Sigmoid colon (tissue), 7 donors: ENCODE measurements at places on chromosomes 3 and 15. TPM values are rescaled to one million over a fixed set of nuclear protein-coding genes. Genes with fewer than 3 reads are reported as not detected.

- no peak for DNase-seq
Observed at GRCh38 chr3:184092199-184092598, 4.7 kb upstream of the HTR3E start.

GRCh38 chr3:32177702-32178198 is 60.7 kb upstream of the CMTM8 start:
- DNase-seq, result no peak

GRCh38 chr3:46010519-46011113 is 15.0 kb upstream of the FYCO1 start:
- DNase-seq, result no peak

- no peak for DNase-seq
Observed at GRCh38 chr3:168427835-168428475, 332.2 kb upstream of the GOLIM4 start.

DNA sequence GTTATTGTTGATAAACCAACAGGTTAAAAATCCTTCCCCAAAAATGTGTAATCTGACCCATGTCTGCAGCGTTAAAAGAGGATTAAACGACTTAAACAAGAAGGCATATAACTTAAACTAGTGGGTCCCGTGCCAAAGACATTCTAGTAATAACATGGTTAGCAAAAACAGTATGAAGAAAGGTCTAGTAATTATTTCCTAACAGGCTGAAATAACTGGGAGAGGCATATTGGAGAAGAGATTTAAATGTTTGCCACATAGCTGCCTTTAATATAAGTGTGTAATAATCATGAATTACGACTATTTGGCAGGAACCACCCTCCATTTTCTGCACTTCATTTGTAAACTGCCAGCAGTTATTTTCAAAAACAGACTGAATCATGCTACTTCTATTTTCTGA is 67.7 kb upstream of the CSPG5 start:
- no peak for DNase-seq

DNA sequence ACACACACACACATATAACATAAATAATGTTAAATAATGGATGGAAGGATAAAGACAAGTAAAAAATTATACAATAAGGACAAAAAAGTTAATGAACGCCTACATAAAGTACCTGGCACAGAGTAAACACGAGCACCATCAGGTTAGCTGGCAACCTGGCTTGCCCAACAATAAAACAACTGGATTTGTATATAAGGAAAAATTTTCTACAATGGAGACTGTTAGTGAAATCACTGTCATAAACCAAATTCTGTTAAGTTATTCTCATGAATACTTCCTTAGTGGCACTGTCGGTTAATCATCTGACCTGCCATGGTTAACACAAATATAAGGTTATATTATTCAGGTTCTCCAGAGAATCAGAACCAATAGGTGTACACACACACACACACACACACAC is 54.8 kb downstream of the DPH6 start:
- DNase-seq, result no peak

CHMP2B gene
- total RNA-seq, result 42.6 TPM

DYNLT2B gene
- 17.8 TPM for total RNA-seq

PDIA5 gene
- 13.9 TPM for total RNA-seq

PCNP gene
- total RNA-seq, result 178 TPM
